Gastrocnemius medialis (tissue), 4 donors: ENCODE measurements at places on chromosomes 13 and 19. TPM values are rescaled to one million over a fixed set of nuclear protein-coding genes. Genes with fewer than 3 reads are reported as not detected.

MISP gene
- not detected for total RNA-seq

GFY gene
- not detected for total RNA-seq

CARM1 gene
- 31.2 TPM for total RNA-seq

ATP4B gene
- not detected for total RNA-seq

KLK4 gene
- total RNA-seq: not detected

LMTK3 gene
- not detected for total RNA-seq

CLEC11A gene
- total RNA-seq: 3.0 TPM
